Ascending aorta (tissue), 2 donors: ENCODE measurements at places on chromosomes 5 and 9. TPM values are rescaled to one million over a fixed set of nuclear protein-coding genes. Genes with fewer than 3 reads are reported as not detected.

- no peak for DNase-seq
- H3K4me1 ChIP-seq: no peaks in the 10 kb centered on the region
- no peak overlapping the region for H3K27ac ChIP-seq
- H3K27me3 ChIP-seq: no peaks in the 10 kb centered on the region
These were observed 287.3 kb downstream of the EFNA5 start for GRCh38 chr5:107383414-107383813.

DNA sequence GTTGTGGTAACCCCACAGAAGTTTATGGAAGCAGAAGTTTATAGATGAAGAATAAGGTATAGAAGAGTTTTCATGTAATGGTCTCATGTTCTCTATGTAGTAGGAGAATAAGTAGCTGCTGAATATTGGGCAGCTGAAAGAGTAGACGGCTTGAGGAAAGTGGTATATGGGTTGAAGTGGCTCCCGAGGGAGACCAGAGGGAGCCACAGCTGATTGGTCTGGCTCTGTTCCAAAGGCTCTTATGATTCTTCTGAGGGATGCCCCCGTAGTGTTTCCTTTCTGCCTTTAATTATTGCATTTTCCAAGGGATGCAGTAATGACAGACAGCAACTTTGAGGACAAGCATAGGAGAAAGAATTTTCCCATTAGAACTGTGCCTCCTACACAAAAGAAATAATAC, 30.1 kb upstream of the TENT2 start:
- H3K27me3 ChIP-seq: no peaks in the 10 kb centered on the region
- H3K4me1 ChIP-seq: no peaks in the 10 kb centered on the region
- no peak for DNase-seq
- H3K4me3 ChIP-seq: no peak overlapping the region
- H3K36me3 ChIP-seq: no peaks in the 10 kb centered on the region
- H3K27ac ChIP-seq: no peak overlapping the region

- H3K27ac ChIP-seq: no peak overlapping the region
- no peaks in the 10 kb centered on the region for H3K27me3 ChIP-seq
- DNase-seq: no peak
- H3K4me3 ChIP-seq: no peak overlapping the region
- no peaks in the 10 kb centered on the region for H3K4me1 ChIP-seq
- no peaks in the 10 kb centered on the region for H3K36me3 ChIP-seq
These were observed 759.7 kb downstream of the BRINP1 start for GRCh38 chr9:118609355-118610044.

The KCTD16 gene
- 0.64 TPM for total RNA-seq

GRCh38 chr5:136434795-136435194, 69.5 kb upstream of the TRPC7 start:
- no peaks in the 10 kb centered on the region for H3K27me3 ChIP-seq
- H3K4me3 ChIP-seq: no peak overlapping the region
- H3K36me3 ChIP-seq: no peaks in the 10 kb centered on the region
- DNase-seq: no peak
- no peaks in the 10 kb centered on the region for H3K4me1 ChIP-seq

DNA sequence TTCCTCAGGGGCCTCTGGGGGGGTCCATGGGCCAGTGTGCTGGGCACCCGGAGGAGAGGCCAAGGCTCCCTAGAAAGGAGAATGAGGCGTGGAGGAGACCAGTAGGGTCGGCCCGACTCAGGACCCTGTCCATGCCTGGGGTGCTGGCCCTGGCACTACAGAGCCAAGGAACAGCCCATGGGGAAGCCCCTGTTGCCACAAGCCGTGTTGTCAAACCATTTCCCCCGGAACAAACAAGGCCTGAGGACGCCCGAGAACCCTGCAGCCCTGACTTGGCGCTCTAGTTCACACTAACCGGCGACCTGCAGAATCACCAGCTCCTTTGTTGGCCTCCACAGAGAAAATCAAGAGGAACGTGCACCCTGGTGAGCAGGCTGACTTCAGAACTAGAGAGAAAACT, 41.6 kb upstream of the SLC12A7 start:
- peaks cover 8% of the 10 kb centered on the region for H3K27me3 ChIP-seq
- H3K4me1 ChIP-seq: no peaks in the 10 kb centered on the region
- H3K27ac ChIP-seq: no peak overlapping the region

GRCh38 chr9:91694081-91694870, 255.8 kb downstream of the ROR2 start:
- no peaks in the 10 kb centered on the region for H3K4me1 ChIP-seq
- no peak overlapping the region for H3K27ac ChIP-seq
- DNase-seq: no peak
- H3K27me3 ChIP-seq: no peaks in the 10 kb centered on the region
- H3K4me3 ChIP-seq: no peak overlapping the region
- H3K36me3 ChIP-seq: no peaks in the 10 kb centered on the region

GRCh38 chr5:170270293-170271069, 27.1 kb downstream of the LCP2 start:
- peak; percentile 54 for DNase-seq
- H3K4me1 ChIP-seq: peaks cover 6% of the 10 kb centered on the region
- no peak overlapping the region for H3K27ac ChIP-seq
- no peaks in the 10 kb centered on the region for H3K27me3 ChIP-seq

- DNase-seq: no peak
- no peaks in the 10 kb centered on the region for H3K27me3 ChIP-seq
- H3K4me1 ChIP-seq: peaks cover 5% of the 10 kb centered on the region
- no peak overlapping the region for H3K27ac ChIP-seq
These were observed 721 bp downstream of the PTGES start for GRCh38 chr9:129751841-129752801.

The CDX1 gene
- not detected for total RNA-seq
